ENCODE measurements at places on chromosomes 11 and 22.

DNA sequence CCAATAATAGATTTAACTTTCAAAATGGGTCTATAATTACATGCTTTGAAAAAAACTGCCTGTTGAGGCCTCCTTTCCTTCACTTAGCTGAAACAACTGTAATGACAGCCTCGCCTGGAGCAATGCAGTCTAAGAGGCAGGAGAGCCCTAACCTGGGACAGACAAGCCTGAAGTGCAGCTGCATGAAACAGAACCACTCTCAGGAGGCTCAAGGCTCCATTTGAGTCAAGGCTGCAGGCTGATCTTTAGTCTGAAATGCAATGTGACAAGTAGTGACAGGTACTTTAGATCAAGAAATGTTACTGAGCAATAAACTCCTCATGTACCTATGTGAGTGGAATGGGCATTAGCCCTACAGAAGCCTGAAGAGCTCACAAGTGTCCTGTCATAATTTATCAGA is 414.0 kb upstream of the LUZP2 start:
- DNase-seq: no peak

DNA sequence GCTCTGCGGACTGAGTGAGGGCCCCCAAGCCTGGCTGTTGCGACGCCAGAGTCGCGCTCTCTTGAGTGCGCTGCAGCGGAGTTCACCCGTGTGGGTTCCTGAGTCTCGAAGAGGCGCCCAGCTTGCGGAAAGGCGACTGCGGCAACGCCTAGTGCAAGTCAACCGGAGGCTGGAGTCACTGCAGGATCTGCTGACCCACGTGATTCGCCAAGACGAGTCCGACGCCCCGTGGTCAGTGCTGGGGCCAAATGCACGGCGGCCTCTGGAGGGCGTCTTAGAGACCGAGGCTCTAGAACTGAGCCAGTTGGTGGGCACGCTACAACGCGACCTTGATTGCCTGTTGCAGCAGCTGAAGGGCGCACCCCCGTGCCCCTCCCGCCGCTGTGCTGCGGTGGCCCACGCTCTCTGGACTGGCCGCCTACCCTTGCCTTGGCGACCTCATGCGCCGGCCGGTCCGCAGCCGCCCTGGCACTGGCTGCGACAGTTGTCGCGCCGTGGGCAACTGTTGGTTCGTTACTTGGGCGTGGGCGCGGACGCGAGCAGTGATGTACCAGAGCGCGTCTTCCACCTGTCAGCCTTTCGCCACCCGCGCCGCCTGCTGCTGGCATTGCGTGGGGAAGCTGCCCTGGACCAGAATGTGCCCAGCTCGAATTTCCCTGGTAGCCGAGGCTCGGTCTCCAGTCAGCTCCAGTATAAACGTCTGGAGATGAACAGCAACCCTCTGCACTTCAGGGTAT is 32.6 kb downstream of the RRP8 start:
- DNase-seq: no peak

GRCh38 chr11:118238421-118238820 is 13.6 kb upstream of the JAML start:
- DNase-seq: no peak

- DNase-seq: no peak
Measured at GRCh38 chr22:33737662-33738061, 182.6 kb downstream of the LARGE1 start.

- DNase-seq: no peak
Measured at GRCh38 chr11:45087900-45088160, 58.6 kb upstream of the PRDM11 start.

DNA sequence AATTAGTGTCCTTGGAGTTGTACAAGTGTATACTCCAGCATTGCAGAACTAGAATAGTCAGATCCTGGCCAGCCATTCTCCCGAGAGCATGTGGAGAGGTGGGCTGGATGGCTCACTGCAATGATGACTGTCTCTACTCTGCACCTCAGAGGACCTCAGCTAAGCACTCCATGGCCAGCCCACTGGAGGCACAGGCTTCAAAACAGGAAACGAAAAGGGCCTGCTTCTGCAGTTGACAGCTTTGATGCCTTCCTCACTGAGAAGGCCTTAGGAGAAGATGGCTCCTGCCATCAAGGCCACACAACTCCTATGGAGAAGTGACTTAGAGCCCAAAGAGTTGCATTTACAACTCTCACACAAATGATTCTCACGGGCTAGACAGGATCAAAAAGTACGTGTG is 9.1 kb downstream of the POLD4 start:
- no peak for DNase-seq

- DNase-seq: no peak
Measured at GRCh38 chr11:2346014-2346413, 31.1 kb upstream of the CD81 start.

DNA sequence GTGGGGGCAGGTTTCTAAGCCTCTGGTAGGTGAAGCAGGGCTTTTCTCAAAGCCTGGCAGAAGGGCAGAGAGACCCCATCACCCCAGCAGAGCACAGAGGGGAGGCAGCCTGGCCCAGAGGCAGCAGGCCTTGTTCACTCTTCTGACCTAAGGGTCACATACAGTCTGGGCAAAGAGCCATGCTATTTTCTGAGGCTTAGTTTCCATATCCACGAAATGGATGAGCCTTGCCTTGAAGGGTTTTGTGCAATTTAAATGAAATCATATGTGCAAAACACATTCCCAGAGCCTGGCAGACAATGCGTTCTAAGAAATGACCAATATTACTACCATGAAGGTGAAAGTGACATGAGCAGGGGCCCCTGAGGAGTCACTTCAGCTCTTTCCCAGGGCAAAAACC is 44.5 kb downstream of the HIRA start:
- no peak for DNase-seq

DNA sequence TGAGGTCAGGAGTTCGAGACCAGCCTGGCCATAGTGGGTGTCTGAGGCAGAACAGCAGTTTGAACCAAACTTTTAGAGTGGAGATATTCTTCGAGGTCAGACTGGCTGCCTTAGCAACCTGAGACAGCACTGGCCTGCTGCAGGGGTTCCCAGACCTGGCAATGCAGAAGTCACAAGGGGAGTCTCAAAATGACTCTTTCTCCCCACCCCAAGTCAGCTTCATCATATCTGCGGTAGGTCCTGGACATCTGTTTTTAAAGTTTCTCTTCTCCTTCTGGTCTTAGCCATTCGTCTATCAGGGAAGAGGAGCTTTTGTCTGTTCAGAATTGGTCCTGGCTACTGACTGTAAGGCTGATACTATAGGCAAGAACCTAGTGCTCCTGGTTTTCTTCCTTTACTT is 14.5 kb upstream of the CLMP start:
- DNase-seq: no peak

DNA sequence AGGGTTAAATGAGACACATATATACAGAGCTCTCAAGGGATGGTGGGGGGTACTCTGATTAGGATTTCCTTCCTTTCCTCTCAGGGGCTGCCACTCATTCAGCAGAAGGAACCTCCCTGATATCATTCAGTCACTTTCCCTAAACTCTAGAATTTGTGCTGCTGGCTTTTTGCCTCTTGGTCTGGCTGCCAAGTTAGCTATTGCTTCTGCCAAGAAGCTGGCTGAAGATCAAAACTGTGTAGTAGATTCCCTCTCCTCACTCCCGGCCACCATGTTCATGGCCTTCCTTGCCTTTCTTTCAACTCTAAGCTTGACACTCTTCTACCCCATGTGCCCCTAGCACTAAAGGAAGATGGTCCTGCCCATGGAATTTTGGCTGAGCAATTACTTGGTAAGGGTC is 18.7 kb downstream of the SLC6A5 start:
- no peak for DNase-seq

GRCh38 chr11:63745304-63746170 is 23.0 kb downstream of the ZFTA start:
- DNase-seq: no peak

GRCh38 chr11:103936059-103936458 is 100.4 kb upstream of the DDI1 start:
- no peak for DNase-seq

DNA sequence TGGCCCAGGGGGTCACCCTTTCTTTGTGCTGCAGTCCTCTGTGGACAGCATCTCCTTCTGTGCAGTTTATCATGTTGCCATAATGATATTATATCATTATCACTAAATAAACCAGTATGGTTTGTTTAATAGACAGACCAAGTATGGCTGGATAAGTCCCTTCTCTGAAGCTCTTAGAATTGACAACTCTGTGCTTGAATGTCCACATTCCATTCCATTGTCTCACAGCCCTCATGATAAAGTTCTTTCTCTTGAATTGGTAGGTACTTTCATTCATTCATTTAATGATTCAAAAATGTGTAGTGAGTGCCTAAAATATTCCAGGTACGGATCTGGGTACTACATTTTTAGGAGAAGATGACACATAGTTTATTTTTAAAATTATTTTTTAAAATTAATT is 7.8 kb downstream of the RPS6KA4 start:
- DNase-seq: no peak

DNA sequence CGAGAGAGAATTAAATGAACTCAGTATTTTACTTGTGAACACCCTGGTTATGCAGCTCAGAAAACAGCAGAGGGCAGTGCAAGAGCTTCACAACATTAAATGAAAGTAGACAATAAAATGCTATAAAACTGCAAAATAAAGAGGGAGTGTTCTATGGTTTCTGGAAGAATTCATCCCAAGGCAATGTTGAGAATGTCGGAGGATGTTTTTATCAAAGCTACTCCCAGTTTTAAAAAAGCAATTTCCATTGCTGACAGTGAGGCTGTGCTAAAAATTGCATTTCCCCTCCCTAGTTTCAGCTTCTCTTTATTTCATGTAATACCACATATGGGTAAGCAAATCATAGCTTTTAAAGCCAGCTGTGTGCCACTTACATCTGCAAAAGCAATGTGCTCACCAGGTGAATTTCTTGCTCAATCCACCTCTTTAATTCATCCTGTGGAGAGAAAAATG is 296.8 kb downstream of the RAB38 start:
- DNase-seq: peak; percentile 43

DNA sequence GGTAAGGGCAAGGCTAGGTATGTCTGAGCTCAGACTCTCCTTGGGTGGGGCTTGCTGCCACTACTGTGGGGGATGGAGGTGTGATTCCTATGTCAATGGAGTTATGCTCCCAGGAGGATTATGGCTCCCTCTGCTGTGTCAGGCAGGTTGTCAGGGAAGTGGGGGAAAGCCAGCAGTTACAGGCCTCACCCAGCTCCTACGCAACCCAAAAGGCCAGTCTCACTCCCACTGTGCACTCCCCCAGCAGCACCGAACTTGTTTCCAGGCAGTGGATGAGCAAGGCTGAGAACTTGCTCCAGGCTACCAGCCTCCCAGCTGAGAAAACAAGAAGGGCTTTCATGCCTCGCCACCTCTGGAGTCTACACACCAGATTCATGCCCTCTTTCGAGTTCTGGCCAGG is 18.2 kb downstream of the C11orf91 start:
- no peak for DNase-seq

All from AG09309 (cell line).